ENCODE measurements at places on chromosomes 16 and 17.

DNA sequence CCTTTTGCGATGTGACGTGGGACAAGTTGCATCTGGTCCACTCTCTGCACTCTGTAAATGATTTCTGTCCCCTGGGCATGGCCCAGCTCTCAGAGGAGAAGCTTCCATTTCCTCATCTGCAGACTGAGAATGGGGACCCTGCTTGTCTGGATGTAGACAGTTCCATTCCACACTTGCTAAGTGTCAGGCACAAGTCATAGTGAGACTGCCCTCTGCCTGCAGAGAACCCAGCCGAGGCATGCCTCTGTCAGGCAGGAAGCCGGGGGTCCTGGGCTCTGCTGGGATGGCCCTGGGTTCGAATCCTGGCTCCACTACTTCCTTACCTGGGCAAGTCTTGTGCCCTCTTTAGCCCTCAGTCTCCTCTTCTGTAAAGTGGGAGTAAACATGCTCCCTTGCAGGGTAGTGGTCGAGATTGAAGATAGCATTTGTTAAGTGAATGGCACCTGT is 4.1 kb downstream of the MAP2K3 start:
- DNase-seq = no peak

- no peak for DNase-seq
Measured at GRCh38 chr16:79740252-79740651, 139.7 kb upstream of the MAF start.

DNA sequence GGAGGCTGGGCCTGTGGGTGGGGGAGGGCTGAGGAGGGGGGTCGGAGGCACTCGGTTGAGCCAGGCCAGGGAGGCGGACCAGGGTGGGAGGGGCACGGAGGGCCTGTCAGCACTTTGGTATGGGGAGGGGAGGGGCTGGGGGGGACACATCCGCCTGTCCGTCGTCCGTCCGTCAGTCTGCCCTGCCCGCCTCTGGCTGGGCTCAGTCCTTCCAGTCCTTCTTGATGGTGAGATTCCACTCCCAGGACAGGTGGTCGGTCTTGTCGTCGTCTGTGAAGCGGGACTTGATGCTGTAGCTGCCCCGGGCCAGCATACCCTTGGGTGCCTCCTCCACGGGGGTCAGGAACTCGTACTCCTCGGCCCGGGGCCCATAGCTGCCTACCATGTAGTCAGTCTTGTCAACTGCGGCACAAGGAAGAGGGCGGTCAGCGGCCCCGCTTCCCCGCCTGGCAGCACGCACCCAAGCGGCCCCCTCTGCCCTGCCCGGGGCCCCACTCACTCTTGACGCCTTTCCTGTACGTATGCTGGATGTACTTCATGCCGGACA is 2.4 kb downstream of the ARHGDIA start:
- no peak for DNase-seq

- no peak for DNase-seq
Measured at GRCh38 chr17:50255766-50256635, 18.3 kb upstream of the TMEM92 start.

DNA sequence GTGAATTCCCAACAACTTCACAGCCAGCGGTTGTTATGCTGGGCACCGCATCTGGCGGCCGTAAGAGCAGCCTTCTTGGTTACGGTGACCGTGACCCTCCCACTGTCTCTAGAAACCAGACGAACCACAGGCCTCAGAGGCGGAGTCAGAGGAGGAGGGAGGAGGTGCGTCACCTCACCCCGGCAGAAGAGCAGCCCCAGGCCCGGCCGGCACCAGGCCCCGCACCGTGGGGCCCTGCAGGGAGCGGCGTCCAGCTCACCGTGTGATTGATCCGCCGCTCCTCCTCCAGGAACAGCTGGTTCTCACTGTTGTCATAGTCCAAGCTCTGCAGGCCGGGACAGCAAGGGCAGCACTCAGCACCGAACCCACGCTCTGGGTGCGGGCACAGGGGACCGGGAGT is 13.7 kb downstream of the CLCN7 start:
- DNase-seq = no peak

GRCh38 chr16:27511657-27512448 is 37.9 kb downstream of the GTF3C1 start:
- no peak for DNase-seq

GRCh38 chr16:84505249-84506187 is 1.1 kb upstream of the MEAK7 start:
- no peak for DNase-seq

DNA sequence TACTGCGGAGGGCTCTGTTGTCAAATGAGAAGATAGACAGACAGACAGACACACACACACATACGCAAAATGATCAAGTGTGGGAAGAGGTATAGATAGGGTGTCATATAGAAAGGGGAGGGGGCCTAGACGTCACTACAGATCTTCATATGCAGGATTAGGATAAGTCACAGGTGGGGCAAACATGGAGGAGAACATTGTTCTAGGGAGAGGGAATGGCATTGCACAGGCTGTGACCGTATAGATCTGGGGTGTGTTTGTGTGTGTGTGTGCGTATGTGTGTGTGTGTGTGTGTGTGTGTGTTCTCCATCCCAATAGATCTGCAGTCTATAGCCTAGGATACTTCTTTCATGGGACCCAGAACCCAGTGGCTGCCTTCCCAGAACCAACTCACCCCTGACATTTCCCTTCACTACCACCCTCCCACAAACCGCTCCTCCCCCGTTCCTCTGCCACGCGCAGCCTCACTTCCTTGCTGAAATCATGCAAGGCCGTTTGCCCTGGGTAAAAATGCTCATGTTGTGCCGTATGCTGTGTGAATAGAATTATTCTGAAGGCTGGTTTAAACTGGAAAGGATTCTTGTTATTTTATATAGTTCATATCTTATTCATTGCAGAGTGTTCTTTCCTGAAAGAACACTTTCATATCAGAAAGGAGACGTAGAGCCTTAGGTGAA is 50.5 kb upstream of the CCL1 start:
- no peak for DNase-seq

GRCh38 chr17:41586863-41587495 is at the start of gene KRT14:
Gene KRT14, minus strand, starts transcription at chr17:41586895. Its CDS starts 61 bp downstream, at chr17:41586834.
- no peak for DNase-seq

DNA sequence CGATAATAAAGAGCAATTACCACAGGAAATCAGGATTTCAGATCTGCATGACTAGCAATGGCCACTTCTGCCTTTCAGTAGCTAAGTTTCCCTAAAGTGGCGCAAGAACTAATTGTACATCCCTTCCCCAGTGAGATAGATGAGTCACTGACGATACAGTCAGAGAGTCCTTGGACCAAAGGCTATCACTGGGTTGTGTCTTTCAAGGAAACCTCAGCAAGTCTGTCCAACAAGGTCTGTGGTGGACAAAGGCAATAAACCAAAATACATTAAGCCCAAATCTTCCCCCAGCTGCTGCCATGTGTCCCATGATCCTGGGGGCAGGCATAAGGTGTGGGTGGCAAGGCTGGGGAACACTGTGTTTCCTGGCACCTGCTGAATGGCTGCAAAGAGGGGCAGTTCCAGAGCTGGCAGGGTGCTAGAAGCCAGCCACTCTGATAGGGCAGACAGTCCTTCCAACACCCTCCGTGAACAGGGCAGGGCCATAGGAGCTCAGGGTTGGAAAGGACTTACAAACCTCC is 20.5 kb upstream of the MTMR4 start:
- no peak for DNase-seq

GRCh38 chr16:30609002-30609925 is 925 bp downstream of the ZNF689 start:
- peak; percentile 29 for DNase-seq

Data from activated CD4-positive, CD25-positive, alpha-beta regulatory T cell (primary cell).